ENCODE measurements at places on chromosomes 13 and 19.

DNA sequence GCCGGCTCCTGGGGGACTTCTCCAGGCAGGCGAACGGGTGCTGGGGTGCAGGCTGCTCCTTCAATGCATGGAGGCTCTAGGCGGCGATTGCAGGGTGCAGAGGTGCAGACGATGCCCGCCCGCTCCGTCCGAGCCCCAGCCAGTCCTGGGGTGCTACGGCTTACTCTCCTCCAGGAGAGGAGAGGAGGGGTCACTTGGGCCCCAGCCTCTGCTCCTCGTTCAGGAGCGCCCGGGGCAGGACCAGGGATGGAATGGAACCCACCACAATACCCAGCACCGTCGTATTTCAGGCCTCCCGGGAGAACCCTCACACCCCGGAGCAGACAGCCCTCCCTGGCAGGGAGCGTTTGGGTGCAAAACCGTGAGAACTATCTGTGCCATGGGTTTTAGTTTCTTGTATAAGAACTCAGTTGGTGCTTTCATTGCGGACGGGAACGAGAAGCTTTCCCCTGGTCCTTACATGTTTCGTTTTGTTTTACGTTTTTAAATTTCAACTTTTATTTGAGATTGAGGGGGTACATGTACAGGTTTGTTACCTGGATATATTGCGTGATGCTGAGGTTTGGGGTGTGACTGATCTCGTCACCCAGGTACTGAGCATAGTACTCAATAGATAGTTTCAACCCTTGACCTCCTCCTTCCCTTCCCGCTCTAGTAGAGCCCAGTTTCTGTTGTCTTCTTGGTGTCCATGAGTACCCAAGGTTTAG is 46.8 kb downstream of the ARHGEF18 start:
- DNase-seq, result no peak

GRCh38 chr13:27455331-27455855 is 5.0 kb upstream of the MTIF3 start:
- no peak for DNase-seq

GRCh38 chr19:55173714-55174409 is 6.2 kb downstream of the SYT5 start:
- peak; percentile 4 for DNase-seq

GRCh38 chr19:41795031-41795461 is 1.3 kb upstream of the CEACAM3 start:
- peak; percentile 40 for DNase-seq

DNA sequence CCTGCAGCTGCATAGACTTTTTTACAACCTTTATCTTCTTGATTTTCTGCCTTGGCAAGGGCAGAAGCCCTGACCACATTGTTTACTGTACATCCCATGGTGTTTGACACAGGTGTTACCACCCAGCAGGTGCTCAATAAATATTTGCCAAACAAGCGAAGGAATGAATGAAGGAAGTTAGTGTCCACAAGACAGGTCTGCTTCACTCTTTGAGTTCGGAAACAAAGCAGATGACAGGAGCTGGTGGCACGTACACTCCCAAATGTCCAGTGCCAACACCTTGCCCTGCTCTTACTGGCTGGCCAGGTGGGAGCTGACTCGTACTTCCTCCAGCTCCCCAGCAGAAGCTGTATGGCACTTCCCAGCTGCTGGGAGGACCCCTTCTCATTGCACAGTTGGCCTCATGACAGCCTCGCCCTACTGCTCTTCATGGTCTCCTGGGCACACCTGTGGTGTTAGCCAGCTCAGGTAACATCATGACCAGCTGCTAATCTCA is 22.0 kb upstream of the MUC16 start:
- no peak for DNase-seq

DNA sequence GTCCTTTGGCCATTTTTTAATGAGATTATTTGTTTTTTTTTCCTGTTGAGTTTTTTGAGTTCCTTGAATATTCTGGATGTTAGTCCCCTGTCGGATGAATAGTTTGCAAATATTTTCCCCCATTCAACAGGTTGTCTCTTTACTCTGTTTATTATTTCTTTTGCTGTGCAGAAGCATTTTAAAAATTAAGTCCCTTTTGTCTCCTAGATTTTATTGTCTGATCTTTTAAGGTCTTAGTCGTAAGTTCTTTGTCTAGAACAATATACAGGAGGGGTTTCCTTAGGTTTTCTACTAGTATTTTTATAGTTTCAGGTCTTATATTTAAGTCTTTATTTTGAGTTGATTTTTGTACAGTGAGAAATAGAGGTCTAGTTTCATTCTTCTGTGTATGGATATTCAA is 284.4 kb downstream of the GPC6 start:
- no peak for DNase-seq

DNA sequence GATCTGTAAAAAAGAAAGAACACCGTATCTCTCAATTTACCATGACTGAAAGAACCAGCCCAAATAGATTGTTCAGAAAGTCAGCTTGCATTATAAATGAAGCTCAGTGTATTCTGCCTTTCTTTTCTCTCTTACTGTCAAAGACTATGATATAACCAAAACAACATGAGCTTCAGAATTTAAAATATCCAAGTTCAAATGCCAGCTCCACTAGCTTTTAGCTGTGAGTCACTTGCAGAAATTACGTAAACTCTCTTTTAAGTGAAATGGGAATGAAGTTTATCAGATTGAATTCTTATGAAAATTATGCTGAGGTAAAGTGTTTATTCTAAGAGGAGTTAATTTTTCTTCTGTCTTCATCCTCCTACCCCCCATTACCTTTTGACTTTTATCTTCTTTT is 20.0 kb upstream of the POSTN start:
- DNase-seq, result no peak

DNA sequence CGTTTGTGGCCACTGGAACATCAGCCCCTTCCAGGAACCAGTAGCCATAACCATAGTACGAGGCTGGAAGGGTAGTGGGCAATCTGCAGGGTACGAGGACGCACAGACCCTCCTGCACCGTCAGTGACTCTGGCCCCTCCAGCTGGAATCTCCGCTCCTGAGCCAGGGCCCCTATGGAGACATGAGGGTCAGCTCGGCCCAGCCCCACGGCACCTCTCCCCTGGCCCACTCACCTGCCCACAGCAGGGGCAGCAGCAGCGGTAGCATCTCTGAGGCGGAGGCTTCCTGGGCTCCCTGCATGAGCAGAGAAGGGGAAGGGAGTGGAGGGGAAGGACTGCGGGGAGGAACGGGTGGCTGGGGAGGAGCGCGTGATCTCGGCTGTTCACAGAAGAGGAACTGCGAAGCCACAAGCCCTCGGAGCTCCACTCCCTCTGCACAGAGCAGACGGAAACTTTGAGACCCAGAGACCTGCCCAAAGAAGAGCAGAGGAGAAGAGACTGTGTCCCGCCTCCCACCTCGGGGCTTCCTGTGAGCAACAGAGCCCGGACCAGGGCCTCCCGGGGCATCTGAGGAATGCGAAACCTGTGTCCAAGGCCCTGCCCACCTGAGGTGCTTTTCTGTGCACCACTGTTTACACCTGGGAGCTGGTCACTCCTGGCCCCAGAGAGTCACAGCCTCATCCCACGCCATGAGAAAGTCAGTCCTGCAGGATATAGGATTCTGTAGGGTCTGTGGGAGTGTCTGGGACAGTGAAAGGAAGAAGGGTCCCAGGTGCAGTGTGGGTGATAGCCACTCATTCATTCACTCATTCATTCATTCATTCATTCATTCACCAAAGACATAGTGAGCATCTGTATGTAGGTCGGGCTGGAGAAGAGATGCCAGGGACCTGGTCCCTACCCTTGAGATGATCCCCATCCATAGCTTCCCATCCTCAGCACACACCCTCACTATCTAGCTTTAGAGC is at the start of gene SIGLEC6:
Gene SIGLEC6, minus strand, starts transcription at position 322 of the 967 bp plus-strand sequence. Its CDS starts 22 bp downstream, at position 300.
- DNase-seq, result no peak

GRCh38 chr19:40414542-40415535 is 1.7 kb upstream of the PRX start:
- DNase-seq, result no peak

DNA sequence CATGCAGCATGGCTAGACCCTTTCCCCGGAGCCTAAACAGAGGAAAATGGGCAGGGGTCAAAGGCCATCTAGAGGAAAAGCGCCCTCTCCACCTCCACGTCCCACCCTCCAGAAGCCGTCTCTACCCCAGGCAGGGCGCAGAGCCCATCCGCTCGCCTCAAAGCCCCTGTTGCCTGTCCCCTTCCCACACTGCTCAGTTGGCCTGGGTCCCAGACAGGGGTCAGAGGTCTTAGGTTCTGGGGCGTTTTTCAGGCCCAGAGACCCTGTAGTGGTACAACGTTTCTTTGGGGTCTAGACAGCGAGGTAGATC is 285 bp downstream of the TMEM143 start:
- no peak for DNase-seq

DNA sequence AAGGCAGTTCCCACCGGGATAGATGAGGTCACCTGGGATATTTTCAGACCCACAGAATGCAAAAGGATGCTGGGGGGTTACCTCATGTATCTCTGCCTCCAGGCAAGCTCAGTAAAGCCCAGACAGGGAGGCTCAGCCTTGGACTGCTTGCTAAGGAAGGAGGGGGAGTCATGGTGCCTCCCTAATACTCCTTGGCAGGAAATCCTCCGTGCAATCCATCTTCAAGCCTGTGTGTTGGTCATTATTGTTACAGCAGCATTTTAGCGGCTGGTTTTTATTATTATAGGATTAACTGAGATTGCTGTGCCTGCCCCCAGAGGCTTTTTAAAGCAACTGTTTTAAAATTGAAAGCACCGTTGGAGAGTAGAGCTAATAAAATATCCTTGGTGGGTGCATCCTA is 188.5 kb upstream of the UBL3 start:
- no peak for DNase-seq

- no peak for DNase-seq
Measured at GRCh38 chr13:59409634-59410200, 754.0 kb downstream of the DIAPH3 start.

DNA sequence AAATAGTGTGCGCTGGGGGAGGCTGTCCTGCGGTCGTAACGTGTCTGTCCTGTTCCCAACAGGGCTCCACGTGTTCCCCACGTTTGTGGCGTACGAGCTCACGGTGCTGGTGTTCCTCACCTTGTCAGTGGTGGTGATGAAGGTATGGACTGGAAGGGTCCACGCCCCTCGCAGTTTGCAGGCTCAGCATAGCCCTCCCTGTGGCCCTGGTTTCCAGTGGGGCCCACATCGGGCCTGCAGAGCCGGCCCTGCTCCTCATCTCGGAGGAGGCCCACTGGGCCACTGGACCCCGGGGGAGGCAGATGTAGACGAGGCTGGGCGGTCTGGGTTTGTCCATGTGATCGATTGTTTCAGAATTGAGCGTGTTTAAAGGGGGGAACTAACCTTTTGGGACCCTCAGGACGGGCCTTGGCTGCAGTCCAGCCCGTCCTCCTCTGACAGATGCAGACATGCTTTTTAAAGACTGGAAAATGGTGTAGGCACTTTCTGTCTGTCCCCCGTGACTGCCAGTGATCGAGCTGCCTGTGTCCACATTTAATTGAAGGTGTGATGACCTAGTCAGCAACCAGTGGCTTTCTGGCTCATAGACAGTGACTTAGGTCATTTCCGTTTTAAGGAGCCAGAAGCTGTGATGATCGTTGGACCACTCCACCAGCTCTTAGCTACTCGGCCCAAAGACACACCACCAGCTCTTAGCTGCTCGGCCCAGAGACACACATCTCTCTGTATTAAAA is 37.1 kb upstream of the TFDP1 start:
- DNase-seq, result no peak

DNA sequence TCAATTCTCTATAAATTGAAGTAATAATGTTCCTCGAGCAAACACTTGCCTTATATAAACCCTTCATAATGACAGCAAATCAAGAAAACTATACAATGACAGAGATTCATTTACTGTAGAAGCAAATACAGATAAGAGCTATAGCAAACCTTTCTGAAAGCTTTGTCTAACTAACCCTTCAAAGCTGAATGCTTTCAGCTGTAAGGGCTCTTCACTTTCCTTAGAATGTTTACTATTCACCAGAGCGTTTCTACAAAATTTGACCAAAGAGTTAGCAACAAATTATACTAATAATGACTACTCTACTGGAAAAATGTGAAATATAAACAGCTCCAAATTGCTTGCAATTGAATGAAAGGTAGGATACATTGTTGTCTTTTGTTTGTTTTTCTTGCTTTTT is 218.1 kb downstream of the SLITRK5 start:
- DNase-seq, result no peak

GRCh38 chr13:51849145-51850101 is 4.4 kb upstream of the TMEM272 start:
- DNase-seq, result no peak

- no peak for DNase-seq
Measured at GRCh38 chr19:47096100-47096704, 17.4 kb downstream of the ZC3H4 start.
